D341Med (cell line): ENCODE measurements at places on chromosomes 4 and X.

- no peak for DNase-seq
These were observed 34.0 kb upstream of the PPARGC1A start for GRCh38 chr4:23923840-23924239.

DNA sequence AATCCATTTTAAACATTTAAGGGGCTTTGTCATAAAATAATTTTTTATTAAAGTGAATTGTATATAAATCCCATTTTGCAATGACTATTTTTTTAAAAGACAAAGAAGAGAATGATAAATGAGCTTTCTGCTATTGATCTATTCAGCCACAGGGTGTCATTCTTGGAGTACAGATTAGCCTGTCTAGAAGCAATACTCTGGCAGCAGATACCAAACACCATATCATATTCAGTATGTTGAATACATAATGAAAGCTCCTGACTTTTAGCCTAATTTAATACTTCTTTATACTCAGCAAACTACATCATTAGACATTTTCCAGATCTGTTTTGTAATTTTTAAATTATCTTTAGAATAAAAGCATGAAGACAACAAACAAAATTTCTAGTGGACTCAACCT lies 496.3 kb downstream of the PDGFC start:
- peak; percentile 46 for DNase-seq

- DNase-seq = no peak
These were observed 870.2 kb downstream of the C4orf33 start for GRCh38 chr4:129966175-129966574.

GRCh38 chrX:21479695-21480270 lies 105.6 kb downstream of the CNKSR2 start:
- DNase-seq = peak; percentile 28

GRCh38 chrX:74890676-74891430 lies 34.4 kb downstream of the NEXMIF start:
- DNase-seq = no peak

DNA sequence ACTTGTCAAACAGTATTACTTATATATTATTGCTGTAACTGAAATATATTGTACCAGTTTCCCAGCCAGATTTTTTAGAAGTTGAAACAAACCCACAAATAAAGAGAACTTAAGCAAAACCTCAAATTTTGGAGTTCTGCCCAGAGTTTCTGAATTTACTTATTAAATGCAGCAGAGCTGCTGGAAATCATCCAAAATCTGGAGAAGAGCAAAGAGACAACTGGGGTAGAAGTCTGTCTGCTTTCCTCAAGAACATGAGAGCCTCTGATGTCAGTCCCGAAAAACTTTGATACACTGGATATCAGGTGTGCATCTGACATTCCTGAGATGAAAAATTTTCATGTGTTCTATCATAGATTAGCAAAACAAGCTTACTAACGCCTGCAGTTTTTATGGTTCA lies 325.9 kb downstream of the NR3C2 start:
- DNase-seq = no peak
